Panc1 (cell line): ENCODE measurements at places on chromosomes 5 and 9.
A peak's percentile ranks its signal among the peaks of the same experiment; 100 is the strongest.

GRCh38 chr5:72233835-72234234, 86.2 kb downstream of the MRPS27 start:
- no peak for DNase-seq

- no peak for DNase-seq
Measured at GRCh38 chr5:143308731-143309130, 94.8 kb downstream of the NR3C1 start.

DNA sequence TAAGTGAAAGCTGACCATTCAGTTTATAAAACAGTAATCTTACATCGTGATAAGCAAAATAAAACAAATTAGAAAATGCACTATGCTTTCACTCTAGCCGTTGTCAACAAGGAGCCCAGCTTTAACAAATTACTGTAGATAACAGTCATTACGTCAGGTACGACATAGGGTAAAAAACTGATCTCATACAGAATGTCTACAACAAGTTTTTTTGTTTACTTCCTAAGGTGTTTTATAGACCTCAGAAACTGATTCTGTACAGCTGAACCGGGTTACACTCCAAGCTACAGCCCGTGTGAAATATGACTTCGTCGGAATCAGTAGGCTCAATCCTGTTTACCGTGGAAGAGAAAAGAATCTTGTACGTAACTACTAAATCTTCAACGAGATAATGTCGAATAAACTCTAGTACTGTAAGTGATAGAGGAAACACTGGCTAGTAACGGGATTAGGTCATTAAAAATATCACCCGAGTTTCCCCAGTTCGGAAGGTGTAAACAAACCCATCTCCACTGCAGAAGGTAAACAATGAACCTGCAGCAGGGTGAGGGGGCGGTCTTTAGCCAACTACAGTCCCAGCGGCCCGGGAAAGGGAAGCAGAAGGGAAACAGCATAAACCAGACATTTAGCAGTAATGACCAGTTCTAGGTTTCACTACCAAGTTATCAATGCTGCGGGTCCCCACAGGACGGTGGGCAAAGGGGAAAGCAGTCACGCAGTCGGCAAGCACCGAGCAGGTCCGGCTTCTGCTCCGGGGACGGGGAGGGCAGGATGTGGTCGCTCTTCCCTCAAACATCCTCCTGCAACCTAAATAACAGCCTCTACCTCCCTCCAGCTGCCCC, 1.1 kb downstream of the RICTOR start:
- no peak for DNase-seq

DNA sequence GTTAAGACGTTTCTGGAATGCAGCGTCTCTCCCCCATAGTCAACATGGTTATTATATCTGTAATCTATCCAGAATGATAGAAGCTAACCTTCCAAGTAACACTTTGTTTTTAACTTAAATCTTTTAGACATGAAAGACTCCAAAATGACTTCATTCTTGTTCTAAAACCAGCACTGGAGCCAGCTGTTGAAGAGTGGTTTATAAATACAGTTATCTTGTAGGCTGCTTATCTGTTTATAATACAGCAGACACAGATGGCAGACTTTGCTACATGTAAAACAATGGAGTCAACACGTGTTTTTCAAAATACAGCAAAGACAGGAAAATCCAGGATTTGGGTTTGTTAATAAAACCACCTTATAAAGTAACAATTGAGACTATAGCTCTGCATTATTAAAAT, 48.8 kb upstream of the RETREG1 start:
- DNase-seq: no peak

DNA sequence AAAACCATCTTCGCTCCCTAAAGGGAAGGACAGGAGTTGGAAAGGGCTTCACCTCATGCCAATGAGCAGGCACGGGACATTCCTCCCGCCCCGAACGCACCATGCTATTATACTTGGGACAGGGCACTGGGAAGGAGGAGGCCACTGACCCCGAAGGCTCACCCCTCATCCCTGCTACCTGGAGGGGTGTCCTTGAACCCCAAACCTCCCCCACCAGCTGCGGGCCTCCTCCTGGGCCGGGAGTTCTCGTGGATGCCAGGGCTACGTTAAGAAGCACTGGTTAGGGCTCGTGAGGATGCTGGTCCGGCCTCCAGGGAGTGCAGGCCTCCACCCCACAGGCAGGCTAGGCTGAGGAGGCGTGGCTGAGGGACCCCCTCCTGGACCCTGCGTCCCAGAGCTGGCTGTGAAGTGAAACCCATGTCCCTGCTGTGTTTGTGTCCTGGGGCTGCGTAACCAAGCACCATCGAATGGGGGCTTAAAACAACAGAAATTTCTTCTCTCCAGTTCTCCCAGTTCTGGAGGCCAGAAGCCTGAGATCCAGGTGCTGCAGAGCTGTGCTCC, 111.0 kb upstream of the SARDH start:
- DNase-seq: no peak

DNA sequence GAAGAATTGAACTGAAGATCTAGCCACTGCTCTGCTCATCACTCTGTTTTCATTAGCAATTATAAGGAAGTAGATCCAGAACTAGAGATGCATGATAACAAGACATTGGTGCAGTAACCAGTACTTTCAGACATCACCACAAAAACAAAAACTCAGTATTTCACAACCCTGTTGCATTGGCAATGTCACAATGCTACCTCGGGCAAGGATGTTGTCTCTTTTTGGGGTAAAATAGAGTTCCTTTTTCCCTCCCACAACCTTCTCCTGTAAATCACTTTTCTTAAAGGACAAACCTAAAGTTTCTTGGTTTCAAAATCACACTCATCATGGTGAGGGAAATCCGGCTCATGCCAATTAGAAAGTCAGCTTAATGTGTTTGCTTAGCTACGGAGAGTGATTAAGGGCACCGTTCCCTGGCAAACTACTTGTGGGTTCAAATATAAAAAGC, 420.1 kb upstream of the MEF2C start:
- no peak for DNase-seq

GRCh38 chr5:73170522-73170921, 2.5 kb upstream of the TMEM174 start:
- DNase-seq: no peak

DNA sequence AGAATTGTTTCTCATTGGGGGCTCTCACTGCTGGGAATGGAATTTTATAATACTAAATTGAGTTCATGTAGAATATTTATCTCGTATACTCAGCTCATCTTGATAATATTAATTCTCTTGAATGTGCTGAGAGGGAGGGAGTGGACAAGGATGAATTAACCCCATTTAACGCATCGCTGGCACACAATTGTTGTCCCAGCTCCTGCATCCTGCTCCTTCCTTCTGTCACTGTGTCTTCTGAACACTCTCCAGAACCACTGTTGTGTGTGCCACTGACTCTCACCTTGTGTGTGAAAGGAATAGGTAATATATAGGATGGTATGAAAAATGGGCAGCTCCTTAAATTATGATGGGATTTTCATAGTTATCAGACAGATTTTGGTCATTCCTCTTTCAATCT, 267.3 kb downstream of the MTRR start:
- no peak for DNase-seq

GRCh38 chr5:59584858-59585846, 308.4 kb downstream of the PDE4D start:
- no peak for DNase-seq

- no peak for DNase-seq
Measured at GRCh38 chr9:130028493-130029222, 14.3 kb downstream of the FNBP1 start.

DNA sequence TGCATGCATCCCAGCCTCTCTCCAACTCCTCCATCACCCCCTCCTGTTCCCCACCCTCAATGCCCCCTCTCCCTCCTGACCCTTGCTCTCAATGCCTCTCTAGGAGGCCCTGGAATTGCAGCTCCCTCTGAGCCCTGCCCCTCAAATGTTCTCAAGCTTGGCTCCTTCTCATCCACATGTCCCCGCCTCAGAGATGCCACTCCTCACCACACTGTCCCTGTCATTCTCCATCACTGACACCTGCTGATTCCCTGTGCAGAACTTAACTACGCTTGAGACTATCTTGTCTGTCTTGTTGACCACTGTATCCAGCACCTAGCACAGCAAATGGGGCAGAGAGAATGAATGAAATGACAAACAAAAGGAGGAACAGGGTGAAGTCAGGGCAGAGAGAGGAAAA, 314.4 kb downstream of the SPOCK1 start:
- no peak for DNase-seq

DNA sequence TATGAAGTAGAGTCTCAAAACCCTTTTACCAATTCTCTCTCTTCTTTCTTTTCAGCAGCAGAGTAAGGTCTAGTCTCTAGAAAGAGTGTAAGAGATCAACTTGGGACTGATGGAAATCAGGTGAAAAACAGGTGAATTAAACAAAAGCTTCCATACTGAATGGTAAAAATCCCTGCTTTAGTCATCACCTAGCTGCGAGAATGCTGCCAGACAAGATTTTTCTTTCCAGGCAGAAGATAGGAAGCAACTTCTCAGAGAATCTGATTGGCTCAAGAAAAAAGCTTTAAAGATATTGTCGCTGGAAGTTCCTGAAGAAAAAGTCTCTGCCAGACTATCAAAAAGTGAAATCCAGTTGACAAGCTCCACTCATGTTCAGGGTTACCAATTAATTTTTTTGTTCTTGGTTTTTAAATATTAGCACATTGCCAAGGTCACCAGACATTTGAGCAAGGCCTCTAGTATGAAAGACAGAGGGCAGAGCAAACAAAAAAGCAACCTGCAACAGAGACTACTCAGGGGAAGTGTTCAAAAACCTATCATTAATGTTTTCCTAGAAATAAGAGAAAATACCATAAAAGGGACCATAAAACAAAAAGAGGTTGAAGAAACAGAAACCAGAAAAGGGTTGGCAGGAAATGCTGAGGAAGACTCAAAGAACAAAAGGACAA, 9.3 kb downstream of the CDO1 start:
- no peak for DNase-seq

DNA sequence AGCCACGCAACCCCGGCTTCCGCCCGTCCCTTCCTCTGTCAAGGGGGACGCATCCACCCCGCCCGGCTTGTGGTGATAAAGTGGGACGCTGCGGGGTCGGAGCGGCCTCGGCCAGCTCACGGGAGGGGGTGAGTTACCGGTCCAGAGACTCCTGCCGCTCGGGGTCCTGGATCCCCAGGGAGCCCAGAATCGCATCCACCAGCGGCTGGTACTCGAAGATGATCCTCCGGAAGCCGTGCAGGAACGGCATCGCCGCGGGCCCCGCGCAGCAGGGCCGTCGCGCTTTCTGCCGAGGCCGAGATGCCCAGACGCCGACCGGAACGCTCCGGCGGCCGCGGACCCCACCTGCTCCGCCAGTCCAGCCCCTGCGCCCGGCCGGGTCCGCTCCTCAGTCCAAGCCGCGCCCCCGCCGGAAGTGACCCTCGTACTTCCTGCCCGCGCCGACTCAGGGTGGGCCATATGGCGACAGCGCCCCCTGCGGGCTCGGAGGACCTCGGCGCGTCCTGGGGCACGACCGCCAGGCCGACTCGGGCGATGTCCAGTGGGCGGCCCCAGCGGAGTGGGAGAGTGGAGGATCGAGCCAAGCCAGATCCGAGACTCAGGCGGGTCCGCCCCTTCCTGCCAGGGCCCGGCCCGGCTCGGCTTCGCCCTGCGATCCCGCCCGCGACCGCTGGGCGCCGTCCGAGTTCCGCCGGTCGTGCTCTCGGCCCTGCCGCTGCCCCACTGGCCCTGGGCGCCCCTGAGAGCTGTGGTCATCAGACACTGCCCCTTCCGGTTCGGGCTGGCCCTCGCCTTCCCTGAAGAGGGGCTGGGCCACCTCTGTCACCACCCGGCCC, at the start of gene ASB6:
TSS of gene ASB6 (minus strand) at position 402 of the 836 bp plus-strand sequence. CDS start at position 250, 152 bp downstream.
- DNase-seq: peak; percentile 58

DNA sequence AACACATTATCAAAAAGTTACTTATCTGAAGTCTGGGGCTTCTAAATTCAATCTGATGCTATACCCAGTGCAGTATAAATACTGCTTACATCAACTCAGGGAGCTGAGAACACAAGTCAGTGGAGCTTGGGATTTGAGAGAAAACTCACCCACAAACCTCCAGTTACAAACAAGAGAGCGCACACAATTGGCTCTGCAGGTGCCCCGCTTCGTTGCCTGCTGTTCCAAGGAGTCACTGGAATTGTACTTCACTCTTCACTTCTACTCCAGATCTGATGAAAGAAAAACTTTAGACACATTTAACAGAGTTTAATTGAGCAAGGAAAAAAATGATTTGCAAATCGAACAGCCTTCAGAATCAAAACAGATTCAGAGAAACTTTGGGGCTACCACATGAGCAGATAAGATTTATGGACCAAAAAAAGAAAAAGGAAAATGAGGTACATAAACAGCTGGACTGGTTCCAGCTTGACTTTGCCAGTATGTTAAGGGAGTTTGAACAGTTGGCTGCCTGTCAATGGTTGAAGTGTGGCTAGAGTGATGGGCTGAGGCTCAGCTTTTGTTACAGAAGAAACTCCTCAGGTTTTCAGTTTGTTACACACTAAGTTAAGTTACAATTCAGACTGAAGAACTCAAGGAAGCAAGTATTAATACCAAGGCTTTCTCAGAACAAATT, 156.6 kb downstream of the AOPEP start:
- no peak for DNase-seq

GRCh38 chr5:68196876-68197275, 18.7 kb upstream of the PIK3R1 start:
- no peak for DNase-seq

DNA sequence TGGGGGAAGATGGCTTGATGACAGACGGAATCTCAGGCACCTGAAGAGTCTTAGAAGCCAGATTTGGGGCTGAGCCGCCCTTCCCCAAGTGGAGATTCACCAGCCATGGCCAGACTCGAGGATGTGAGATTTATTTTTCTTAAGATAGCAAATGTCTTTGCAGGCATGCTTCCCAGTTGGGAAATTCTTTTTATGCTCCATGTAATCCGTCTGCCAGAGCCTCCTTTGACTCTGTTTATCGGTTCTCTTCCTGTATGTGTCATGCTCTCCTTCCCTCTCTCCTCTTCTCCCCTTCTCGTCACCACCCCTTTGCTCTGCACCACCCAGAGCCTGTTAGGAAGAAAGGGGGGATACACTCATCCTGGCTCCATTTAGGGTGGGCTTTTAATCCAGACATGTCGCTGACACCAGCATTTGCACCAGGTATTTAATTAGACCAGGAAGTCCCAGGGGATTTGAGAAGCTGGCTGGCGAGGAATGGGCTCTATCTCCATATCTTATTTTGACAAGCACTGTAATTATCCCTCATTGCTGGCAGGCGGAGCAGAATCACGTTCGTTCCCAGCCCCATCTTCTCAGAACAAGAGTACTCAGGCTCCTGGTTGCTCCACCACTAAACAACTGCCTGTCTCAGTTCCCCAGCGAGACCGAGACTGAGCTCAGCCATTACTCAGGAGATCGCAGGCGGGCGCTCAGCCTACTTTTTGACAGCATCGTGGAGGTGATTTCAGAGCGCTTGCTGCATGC, 50.9 kb downstream of the KCNIP1 start:
- no peak for DNase-seq

DNA sequence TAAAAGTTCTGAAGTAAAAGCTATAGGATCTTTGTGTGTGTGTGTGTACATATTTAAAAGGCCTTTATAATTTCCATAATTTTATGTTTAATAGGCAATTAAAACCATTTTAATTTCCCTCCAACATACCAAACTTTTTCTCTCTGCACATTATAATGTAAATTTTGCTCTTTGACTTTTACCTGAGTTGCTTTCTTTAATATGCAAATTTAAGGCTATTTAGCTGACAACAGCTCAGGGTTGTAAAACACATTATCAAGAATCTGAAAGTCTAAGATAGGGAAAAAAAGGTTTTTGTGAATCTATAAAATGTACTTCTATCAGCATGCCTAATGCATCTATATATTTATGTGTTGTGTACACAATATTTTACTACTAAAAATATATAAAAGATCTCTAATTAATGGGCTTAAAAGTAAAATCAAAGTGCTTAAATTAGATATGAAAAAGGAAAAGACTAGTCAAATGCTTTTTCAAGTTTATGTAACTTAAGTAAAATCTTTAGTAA, 239.6 kb upstream of the RAI14 start:
- no peak for DNase-seq

GRCh38 chr5:67879620-67880510, 335.7 kb upstream of the PIK3R1 start:
- DNase-seq: no peak
